ENCODE measurements at places on chromosomes 6 and 20.

DNA sequence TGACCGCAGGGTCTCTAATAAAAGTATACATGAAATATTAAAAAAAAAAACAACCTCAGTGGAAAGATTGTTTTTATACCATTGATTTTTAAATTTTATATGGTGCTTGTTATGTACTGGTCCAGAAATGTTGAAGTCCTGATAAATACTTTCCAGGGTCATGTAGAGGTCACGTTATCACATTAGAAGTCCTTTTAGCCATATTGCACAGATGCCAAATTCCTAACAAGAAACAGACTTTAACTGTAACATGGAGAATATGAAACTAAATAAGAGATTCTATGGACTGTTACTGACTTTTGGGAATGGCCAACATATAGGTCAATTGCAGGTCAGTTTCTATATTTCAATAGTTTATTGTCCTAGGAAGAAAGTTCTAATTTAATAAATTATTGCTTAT is 89.0 kb downstream of the ADGRB3 start:
- DNase-seq = no peak

DNA sequence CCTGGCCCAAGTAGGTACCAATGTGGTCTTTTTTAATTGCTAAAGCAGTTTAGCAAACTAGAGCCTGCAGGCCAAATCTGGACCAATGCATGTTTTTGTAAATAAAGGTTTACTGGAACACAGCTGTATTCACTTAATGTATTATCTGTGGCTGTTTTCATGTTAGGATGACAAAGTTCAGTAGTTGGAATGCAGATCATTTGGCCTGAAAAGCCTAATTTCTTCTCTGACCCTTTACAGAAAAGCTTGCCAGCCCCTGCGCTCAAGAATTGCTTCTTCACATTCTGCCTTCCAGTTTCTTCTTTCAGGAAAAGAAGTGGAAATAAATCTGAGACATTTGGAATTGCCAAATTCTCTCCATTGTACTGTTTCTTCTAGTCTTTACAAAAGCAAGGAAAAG is 90.0 kb upstream of the MC3R start:
- DNase-seq = no peak

DNA sequence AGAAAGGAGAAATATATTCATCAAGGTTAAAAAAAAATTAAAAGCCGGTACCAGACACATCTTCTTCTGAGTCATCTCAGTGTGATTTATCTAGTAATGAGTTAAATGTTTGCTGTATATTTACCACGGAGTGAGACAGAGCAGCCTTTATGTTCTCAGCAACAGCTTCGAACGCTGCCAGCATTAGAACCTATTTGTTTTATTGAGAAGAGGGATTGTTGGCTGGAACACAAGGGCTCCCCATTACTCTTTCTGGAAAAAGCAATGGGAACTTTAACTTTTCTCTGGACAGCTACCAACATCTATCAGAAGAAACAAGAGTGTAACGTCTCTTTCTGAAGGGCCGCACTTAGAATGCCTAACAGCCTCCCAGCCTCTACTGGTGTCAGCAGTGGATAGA is 105.3 kb upstream of the TAB2 start:
- no peak for DNase-seq

DNA sequence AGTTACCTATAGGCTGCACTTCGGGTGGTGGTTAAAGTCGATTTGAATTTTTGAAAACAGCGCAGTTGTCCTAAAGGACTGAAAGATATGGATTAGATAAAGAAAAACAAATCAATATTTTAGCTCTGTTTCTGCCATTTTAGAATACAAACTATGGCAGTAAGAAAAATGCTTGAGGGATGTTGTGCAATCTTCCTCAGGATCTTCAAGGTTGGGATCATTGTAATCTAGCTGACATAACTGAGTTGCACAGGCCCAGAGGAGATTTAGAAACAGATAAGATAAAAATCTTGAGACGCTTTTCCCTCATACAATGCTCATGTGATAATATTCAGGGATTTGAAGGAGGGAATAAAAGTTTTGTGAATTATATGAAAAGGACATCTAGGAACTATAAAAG is 926 bp downstream of the PEX3 start:
- no peak for DNase-seq
